ENCODE measurements at places on chromosomes 3 and 15.

DNA sequence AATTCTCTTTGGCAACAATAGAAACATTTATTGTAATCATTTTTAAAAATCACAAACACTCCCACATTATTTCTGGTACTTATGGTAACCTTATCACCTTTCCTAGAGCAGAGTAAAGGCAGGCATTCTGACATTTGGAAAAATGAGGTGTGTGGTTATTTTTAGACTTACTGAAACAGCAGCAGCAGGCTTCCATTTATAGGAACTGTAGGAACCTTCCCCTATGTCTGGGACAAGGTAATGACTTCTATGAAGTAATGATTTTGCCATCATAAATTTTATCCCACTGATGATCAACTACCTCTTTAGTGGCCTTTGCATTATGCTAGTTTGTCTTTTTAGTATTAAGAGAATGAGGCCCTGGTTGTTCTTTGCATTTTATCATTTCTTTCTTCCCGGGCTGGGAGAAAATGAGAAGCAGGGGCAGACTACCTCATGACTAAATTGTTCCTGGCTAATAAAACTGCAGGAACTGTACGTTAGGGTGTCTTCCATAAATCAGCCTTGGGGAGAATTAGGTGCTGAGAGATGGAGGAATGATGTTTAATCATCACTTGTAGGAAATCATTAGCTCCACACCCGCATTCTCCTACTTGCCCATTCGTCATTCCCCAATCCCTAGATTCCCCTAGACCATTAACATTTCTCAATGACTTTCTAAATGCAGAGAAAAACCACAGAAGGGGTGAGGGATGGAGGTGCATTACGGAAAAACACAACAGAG, 680.3 kb downstream of the AGBL1 start:
- DNase-seq = no peak

DNA sequence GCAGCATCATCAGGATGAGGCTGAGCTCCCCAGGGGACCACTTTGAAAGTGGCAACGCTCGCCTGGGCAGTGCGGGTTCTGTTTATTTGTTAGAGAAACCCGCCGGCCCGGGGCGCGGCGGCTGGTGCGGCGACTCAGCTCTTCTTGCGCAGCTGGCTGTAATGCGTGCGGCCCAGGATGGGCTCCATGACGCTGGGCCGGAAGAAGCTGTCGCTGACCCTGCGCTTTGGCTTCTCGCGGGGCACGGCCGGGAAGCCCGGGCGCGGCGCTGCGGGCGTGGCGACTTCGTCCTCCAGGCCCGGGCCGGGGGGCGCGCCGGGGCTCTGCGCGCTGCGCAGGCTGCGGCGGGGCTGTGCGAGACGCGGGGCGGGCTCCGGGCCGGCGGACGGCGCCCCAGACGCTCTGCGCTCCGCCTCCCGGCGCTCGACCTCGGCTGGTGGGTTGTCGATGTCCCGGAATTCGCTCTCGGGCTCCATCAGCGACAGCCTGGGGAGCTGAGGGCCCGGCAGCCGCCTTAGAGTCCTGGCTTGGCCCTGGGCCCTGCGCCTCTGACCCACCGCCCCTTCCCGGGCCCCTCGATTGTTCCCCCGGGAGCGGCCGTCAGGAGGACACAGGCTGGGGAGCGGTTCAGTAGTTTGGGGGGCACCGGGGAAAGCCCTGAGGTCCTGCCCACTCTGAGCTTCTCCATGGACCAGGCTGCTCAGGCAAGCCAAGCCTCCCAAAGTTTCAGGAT, 10.3 kb upstream of the KIF7 start:
- no peak for DNase-seq

- no peak for DNase-seq
Observed at GRCh38 chr3:61173676-61174075, 77.6 kb downstream of the FHIT start.

DNA sequence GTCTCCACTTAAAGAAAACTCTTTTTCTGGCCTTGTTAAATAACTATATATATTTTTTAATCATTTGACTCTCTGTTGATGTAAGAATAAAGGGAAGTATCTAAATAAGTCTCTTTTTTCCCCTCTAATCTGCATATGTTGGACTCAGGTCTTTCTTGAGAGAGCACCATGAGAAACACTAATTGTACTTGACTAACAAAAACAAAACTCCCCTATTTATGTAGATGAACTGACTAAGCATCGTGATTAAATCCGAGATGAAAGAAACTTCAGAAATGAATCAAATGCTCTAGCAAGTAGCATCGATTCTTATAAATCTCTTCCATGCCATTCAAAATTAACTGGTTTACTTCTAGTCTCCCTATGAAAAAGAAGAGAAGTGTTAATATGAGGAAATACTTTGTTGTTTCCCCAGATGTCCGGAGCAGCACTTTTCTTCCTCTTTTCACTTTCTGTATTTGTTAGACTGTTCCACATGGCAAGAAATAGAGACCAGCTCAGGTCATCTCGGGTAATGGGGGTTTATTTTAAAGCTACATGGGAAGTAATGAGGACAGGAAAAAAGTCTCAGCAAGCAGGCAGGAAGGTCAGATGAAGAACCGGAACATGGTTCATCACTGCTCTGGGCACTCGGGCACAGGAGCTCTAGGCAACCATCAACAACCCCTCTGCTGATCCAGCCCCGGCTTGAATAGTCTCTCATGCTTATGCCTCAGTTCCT, 288.3 kb downstream of the CNTN6 start:
- DNase-seq = no peak

DNA sequence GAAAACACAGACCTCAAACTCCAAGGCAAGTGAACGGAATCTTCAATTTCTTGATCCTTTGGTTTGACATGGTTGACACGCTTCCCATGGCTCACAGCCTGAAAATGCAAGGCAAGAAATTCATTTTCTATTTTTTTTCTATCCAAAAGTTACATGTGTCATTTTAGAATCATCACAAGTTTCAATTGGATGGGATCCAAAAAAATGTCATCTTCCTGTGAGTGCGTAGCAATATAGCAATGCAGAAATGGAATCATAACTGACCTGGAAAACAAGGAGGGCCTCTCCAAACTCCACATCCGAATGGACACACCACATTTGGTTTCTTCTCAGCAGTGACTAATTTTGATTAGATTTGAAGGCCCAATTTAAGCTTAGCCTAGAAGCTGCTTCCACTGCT, 175.8 kb upstream of the ATP11B start:
- DNase-seq = no peak

DNA sequence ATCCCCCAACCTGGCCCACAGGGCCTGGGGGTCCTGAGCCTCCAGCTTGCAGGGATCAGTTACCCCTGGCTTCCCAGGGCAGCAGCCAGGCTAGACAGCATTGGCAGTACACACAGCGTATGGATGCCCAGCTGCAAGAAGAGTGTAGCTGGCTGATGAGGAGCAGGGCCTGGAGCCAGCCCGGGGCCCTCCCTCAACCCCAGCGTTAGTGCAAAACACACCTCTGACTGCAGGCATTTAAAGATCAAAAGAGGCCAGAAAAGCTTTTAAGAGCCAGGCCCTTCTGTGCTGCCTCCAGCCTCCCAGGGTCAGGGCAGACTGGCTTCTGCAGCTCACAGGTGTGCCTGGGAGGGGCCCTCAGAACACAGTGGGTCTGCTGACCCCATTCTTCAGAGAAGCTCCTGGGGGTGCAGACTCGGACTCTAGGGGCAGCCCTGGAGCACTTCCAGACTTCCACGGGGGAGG, 110.6 kb downstream of the ETFA start:
- DNase-seq = no peak

- DNase-seq = no peak
Observed at GRCh38 chr3:71903936-71904335, 119.0 kb upstream of the PROK2 start.

GRCh38 chr15:42344763-42345162, 14.5 kb upstream of the CAPN3 start:
- DNase-seq = no peak

GRCh38 chr3:17980863-17981262, 238.4 kb upstream of the TBC1D5 start:
- no peak for DNase-seq

- DNase-seq = no peak
Observed at GRCh38 chr3:112143689-112144088, 10.6 kb upstream of the GCSAM start.

GRCh38 chr15:32853592-32853991, 135.8 kb downstream of the GREM1 start:
- DNase-seq = no peak

GRCh38 chr3:9761919-9762318, 7.8 kb downstream of the CAMK1 start:
- DNase-seq = no peak

GRCh38 chr3:12180218-12180617, 21.5 kb upstream of the TIMP4 start:
- no peak for DNase-seq

GRCh38 chr3:134879990-134880389, 84.9 kb downstream of the EPHB1 start:
- no peak for DNase-seq

GRCh38 chr15:26866298-26867199, at the start of gene GABRA5:
Gene GABRA5 (plus strand): TSS chr15:26867062. CDS start chr15:26869249, 2,187 bp downstream.
- no peak for DNase-seq

DNA sequence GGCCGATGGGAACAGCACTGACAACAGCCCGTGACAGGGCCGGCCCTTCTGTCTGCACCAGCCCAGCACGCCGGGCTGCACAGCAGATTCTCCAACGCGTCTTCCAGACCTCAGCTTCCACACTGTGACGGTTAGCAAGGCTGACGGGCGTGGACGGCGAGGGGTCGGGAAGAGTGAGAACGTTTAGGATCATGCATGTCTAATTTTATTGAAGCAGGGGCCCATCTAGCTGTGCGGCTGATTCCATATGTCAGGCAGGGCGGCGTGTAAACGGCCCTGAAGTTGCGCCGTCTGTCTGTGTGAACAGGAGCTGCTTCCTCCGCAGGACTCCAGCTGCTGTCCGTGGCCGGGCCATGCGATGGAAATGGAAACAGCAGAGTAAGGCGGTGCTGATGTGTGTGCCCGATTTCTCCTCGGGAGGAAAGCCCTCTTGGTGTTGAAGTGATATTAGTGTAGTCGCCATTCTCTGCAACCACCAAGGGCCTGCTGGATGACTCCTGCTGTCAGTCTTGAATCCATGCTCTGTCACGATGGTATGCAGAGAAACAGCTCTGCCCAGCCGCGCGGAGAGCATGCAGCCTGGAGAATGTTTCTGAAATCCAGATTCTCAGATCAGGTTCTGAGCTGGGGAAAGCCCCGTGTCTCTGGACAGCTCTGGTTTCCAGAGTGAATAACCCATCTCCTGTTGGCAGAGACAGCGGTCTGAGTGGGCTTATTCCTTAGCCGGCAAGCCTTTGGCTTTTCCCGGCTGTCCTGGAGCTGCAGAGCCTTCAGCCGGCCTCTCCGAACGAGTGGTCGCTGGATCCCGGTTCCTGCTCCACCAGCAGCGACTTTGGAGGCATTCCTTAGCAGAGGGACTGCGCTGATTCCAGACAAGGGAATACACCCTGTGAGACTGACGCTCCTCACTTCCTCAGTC, 158.1 kb upstream of the UBE3A start:
- DNase-seq = no peak

- no peak for DNase-seq
Observed at GRCh38 chr15:60316961-60317360, 80.8 kb downstream of the ANXA2 start.

DNA sequence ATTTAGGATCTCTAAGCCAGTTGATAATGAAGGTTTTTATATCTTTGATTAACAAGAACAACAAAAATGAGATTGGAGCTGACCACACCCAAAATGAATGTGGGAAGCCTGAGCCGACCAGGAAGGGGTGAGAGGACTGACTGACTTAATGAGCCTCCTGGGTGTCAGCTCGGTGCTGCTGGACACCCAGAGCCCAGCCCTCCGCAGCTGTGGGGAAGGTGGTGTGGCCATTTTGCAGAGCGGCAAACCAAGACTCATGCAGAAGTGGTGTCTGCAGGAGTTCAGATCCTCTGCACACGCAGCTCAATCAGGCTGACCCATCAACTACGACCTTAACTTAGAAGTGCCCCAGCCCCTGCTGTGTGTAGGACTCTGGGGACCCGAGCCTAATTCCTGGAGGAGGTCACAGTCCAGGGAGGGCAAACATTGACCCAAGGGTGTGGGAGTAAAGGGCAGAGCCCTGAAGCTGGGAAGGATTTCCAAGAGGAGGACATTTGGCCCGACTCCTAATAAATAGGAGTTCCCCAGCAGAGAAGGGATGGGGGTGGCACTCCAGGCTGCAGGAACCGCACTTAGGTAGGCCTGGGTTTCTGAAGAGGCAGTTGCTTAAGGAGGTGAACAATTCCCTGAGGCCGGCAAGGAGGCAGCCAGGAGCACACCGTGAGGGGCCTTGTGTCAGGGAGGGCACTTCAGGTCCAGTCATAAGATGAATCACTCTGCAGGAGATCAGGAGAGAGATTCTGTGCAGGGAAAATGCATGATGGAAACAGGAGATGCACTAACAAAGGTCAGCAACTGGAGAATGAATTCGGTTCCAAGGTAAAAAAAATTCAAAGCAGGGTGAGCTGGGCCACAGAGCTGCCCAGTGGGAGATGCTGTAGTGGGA, 197.1 kb upstream of the TPM1 start:
- no peak for DNase-seq

DNA sequence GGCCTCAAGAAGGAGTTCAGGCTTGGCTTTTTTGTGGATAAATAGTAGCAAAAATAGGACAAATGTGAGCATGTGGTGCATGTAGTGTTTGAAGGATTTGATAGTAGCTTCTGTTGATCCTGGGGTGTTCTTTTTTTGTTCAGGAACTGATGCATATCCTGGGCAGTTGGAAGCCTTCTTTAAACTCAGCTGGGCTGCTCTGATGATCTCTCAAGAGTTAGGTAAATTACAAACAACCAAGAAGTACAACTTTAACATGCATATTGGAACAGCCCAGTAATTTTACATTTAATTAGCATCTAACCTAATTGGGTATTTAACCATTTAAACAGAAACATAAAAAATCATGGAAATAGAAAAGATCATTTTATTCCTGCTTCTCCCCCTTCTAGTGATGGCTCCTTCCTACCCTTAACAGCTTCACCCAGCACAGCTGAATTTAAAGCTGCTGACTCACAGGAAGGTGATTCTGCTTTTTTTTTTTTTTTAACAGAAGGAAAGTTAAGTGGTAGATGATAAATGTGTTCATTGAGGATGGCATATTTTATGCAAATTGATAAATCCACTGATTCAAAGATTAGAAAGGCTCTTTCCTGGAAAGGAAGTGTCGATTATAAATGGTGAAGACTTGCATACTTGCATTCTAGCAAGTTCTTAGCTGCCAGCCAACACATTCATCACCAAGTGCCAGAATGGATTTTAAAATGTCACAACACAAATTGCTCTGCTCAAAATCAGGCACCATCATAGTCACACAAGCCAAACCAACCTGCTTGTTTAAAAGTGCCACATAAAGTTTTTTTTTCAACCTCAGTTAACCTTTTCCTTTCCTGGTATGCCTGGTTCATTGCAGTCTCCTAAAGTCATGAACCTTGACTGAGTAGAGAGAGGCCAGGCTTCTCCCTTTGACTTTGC, 20.0 kb downstream of the SLC35G2 start:
- DNase-seq = no peak

- no peak for DNase-seq
Observed at GRCh38 chr3:115436767-115437301, 186.5 kb upstream of the GAP43 start.

- no peak for DNase-seq
Observed at GRCh38 chr15:69658411-69658945, 205.9 kb downstream of the RPLP1 start.

Data from cortex of kidney (tissue), 1 donor.